ENCODE measurements at places on chromosomes 5 and 9.

GRCh38 chr5:132425975-132426524 is 56.5 kb downstream of the SLC22A5 start:
- DNase-seq: no peak

GRCh38 chr9:89721971-89722530 is 117.2 kb downstream of the GADD45G start:
- DNase-seq: no peak

- DNase-seq: no peak
These were observed 569.5 kb upstream of the SEMA6A start for GRCh38 chr5:117144086-117144485.

DNA sequence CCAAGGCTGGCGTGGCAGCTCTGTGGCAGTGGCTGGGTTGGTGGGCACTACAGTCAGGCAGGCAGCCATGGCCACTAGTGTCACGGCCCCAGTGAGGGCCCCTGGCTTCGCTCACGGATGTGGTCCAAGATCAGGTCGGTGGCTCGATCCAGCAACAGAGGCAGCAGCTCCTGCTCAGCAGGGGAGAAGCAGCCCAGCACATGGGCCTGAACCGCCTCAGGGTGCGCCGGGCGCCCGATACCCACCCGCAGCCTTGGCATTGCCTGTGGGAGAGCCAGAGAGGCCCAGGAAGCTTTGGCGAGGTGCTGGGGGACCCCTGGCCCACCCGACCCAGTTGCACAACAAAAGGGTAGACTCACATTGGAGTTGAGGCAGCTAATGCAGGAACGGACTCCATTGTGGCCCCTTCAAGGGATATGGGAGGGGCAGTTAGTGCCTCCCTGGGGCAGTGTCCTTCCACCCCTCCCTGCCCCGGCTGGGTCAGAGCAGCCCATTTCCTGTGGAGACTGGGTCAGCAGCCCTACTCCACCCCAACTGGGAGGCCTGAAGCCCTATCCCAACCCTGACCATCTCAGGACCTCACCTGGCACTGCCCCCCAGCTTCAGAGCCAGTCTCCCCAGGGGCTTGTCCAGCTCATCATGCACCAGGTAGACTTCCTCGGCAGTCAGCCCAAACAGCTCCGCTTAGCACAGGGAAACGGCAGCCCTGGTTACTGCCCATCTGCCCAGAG is 1.3 kb downstream of the PTRH1 start:
- DNase-seq: no peak

GRCh38 chr5:96199713-96200183 is 233.3 kb downstream of the PCSK1 start:
- no peak for DNase-seq

DNA sequence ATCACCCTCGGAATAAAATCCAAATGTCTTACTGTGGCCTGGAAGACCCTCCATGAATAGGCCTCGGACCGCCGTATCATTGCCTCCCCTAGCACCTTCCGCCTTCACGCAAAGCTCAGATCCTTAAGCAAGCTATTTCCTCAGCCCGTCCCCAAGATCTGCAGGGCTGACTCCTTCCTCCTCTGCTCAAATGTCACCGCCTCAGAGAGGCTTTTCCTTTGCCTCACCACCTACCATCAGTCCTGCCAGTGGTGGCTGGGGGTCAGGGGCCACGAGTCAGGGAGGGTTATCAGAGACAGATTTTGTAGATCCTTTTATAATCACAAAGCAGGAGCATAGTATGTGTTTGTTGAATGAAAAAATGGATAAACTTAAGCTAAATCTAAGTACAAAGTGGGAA is 74.4 kb upstream of the KIF2A start:
- DNase-seq: no peak

DNA sequence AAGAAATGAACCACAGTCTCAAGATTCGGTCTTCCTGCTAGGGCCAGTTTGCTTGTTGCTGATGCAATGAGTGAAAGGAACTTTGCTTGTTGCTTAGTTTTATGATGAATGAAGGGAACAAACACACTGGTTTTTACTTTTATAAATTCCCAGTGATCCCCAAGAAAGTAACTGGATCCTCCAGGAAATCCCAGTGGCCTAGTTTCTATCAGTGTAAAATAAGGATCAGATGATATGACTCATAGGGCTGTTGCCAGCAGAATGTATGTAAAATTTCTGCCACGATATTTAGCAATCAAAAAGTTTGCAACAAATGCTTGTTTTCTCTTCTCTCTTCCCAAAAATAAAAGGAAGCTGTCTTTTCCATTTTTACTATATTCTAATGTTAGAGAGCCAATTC is 160.1 kb upstream of the CDKN2B start:
- no peak for DNase-seq

- no peak for DNase-seq
These were observed 82.3 kb downstream of the NUDT12 start for GRCh38 chr5:103480246-103480645.

- no peak for DNase-seq
These were observed 102.8 kb upstream of the IFNE start for GRCh38 chr9:21584890-21585289.

- no peak for DNase-seq
These were observed 697 bp downstream of the SLC1A1 start for GRCh38 chr9:4490705-4491625.

DNA sequence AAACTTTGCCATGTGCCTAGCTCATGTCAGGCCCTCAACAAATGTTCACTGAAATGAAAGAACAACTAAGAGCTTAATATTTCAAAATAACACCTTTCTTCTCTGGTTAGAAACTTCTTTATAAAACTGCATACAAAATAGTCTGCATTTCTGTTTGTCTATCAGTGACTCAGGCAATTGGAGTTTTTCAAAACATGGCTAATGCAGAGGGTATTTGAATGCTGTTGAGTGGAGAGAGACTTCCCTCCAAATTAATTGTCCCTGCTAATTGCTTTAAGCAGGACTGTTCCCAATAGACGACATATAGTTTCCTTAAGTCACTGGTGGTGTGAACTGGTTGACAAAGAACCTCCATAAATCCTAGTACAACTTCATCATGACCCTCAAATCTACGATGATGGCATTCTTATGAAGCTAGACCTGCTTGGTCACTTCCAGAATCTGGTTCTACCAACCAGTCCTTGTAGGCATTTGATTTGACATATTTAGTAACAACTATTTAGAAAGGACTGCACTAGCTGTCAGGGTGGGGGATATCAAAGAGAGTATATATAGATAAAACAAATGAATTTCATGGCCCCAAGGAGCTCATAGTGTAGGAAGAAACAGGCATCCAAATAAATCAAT is 84.5 kb downstream of the PRLR start:
- no peak for DNase-seq

GRCh38 chr5:91104062-91104448 is 279.1 kb downstream of the ARRDC3 start:
- DNase-seq: no peak

DNA sequence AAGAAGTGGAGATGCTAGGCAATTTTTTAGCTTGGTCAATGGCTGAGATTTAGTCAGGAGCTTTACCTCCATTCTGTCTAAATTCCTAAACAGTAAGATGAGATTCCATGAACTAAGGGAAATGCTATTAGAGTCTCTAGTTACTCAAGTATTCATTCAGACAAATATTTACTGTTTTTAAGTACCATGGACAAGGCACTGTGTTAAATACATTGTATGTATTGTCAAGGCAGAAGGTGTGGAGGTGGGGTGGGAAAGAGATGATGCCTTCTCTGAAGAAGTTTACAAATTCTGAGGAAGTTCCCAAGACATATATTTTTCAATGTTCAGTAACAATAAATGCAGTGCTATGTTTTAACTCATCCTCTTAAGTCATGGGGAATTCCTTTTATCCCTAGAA is 459.9 kb upstream of the NMUR2 start:
- no peak for DNase-seq

GRCh38 chr5:135135530-135136226 is 101.7 kb upstream of the PITX1 start:
- DNase-seq: no peak

- peak; percentile 82 for DNase-seq
These were observed 14.3 kb downstream of the GBGT1 start for GRCh38 chr9:133149130-133150015.

DNA sequence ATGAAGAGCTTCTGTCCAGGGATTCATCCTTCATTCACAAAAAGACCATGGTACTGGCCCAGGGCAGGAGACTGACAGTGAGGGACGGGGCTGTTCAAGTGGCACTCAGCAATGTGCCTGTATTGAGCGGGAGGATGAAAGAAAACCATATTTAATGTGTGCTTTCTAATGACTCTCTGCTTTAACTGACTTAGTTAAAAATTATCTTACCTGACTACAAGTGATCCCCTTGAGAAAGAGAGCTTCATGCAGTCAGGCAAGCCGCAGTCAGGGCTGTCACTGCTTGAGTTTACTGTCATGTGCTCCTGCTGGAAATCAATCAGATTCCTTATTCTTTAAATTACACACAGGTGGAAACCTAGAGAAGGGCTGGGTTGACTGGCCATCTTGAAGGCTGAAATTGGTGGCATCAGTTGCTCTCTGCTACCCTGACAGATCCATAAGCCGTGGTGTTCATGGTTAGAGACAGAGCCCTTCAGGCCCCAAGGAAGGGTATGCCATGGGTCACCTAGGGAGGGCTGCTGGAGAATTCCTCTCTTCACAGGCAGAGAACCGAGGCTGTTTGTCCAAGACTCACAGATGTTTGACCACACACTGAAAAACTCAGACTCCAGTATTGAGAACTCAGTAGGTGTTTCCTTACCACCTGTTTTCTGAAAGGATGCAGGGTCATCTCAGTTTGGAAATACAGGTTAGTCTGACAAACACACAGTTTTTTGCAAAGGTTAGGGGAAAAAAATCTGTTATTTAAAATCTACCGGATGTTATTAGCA is 70.9 kb downstream of the TRIO start:
- no peak for DNase-seq

DNA sequence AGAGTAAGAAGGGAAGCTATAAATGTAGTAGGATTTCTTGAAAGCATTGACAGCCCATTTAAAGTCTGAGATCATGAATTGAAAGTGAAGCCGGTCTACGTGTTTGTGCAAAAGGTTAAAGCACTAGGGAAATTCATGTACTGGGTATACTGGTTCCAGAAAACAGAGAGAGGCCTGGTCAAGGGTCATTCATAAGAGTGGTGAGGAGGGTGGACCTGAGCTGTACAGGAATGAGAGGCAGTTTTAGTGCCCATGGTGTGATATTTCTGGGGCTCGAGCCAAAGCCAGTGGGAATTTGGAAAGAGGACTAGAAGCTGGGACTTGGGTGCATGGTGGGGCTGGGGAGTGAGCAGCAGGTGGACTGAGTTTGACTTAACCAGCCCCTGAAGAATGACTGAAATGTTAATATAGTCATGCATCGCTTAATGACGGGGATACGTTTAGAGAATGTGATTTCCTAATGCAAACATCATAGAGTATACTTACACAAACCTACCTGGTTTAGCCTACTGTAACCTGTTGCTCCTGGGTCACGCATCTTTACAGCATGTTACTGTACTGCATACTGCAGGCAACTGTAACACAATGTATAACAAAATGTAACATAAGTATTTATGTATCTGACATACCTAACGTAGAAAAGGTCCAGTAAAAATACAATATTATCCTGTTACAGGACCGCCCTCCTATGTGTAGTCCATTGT is 173.0 kb downstream of the MAST4 start:
- no peak for DNase-seq

- no peak for DNase-seq
These were observed 6.0 kb downstream of the MRPS2 start for GRCh38 chr9:135506327-135507103.

DNA sequence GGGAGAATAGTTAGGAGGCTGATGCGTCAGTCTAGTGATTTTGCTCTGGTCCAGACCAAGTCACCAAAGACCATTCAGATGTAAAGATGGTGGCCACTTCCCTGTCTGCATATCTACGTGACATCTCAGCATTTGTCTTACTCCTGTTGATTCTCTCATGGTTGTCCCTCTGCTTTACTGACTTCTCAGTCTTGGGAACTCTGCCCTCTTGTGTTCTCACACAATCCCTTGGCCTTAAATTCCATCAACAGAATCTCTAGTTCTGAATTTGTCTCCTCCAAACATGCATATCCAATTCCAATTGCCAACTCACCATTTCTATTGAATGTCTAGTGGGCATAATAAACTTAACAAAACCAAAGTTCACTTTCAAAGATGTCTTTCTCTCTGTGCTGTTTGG is 147.8 kb downstream of the SLC24A2 start:
- DNase-seq: no peak

DNA sequence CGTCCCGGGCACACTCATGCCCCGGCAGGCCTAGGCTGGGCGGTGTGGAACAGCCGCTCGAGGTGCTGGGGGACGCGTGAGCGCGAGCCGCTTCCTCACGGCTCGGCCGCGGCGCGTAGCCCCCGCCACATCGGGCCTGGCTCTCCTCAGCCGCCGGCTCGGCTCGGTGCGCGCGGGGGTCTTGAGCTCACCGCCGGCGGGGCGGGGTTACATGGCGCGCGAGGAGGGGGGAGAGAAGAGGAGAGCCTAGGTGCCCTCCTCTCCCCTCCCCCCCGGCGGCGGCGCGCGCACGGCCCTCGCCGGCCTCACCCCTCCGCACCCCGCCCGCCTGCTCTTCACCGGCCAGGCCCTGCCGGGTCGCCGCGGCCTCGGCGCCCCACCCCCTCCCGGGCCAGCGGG is 7.7 kb downstream of the RANBP6 start:
- peak; percentile 77 for DNase-seq

GRCh38 chr5:166957782-166958181 is 1333.7 kb upstream of the WWC1 start:
- no peak for DNase-seq

- no peak for DNase-seq
These were observed 122.4 kb upstream of the FGF10 start for GRCh38 chr5:44511596-44511995.

- DNase-seq: no peak
These were observed 270.9 kb upstream of the ANKH start for GRCh38 chr5:15142458-15142857.

DNA sequence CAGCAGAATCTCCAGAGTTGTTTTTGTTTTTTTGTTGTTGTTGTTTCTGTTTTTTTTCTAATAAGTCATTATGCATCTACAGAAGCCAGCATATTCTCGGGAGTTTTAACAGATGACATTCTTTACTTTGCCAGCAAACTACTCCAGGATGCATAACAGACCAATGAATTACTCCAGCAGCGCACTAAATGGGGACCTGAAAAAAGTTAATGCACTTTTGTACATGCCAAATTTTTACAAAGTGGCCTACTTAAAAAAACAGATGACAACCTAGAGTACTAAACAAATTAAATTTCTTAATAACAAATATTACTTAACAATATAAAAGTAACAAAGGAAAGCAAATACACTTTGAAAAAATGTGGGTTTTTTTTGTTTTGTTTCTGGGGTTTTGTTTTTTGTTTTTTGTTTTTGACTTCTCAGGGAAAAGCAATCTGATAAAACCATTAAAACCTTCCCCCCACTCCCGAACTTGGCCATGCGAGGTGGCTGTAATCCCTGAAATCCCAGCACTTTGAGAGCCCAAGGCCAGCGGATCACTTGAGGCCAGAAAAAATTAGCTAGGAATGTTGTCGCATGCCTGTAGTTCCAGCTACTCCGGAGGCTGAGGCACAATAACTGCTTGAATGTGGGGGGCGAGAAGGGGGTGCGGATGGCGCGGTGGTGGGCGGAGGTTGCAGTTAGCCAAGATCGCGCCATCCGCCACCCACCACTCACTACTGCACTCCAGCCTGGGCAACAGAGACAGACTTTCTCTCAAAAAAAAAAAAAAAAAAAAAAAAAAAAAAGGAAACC is 352.4 kb downstream of the CETN3 start:
- no peak for DNase-seq

All from stimulated activated CD4-positive, alpha-beta T cell treated with anti-CD3 and anti-CD28 coated beads, Interleukin-4, amount 100 ng/mL, for 24 hours (primary cell).